ENCODE measurements at places on chromosomes 12 and 14. TPM values are rescaled to one million over a fixed set of nuclear protein-coding genes. Genes with fewer than 3 reads are reported as not detected.

BEGAIN gene
- 3.0 TPM for total RNA-seq

STON2 gene
- 40.4 TPM for total RNA-seq

EML1 gene
- total RNA-seq, result 73.8 TPM

DNA sequence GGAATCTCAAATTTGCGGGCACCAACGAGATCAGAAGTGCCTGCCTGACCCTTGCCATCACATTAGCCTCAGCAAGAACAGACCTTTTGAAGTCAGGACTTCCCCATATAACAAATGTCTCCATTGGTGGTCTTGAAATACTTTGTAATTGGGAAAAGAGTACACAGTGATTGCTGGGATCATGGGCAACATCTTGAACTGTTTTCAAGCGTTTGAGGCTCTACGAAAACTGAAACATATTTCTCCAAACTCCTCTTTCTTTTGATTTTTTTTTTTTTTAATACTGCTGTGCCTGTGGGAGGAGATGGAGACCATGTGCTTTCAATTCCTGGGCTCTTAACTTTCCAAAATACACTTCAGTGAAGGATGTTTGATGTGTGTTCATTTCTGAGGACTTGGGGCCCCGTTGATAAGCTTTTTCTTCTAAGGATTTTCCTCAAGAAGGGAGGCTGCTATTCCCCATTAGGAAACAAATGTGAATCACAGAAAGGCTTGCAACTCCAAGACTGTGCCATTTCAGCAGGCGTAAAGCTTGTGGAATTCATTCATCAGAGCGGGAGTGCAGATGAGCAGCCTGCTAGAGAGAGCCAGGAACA, 94.5 kb downstream of the TMEM132C start:
- peak overlapping the region; percentile 61 for H3K27ac ChIP-seq
- peaks cover 62% of the 10 kb centered on the region for H3K4me1 ChIP-seq
- H3K36me3 ChIP-seq, result no peaks in the 10 kb centered on the region
- H3K4me3 ChIP-seq, result peak overlapping the region; percentile 27

DNA sequence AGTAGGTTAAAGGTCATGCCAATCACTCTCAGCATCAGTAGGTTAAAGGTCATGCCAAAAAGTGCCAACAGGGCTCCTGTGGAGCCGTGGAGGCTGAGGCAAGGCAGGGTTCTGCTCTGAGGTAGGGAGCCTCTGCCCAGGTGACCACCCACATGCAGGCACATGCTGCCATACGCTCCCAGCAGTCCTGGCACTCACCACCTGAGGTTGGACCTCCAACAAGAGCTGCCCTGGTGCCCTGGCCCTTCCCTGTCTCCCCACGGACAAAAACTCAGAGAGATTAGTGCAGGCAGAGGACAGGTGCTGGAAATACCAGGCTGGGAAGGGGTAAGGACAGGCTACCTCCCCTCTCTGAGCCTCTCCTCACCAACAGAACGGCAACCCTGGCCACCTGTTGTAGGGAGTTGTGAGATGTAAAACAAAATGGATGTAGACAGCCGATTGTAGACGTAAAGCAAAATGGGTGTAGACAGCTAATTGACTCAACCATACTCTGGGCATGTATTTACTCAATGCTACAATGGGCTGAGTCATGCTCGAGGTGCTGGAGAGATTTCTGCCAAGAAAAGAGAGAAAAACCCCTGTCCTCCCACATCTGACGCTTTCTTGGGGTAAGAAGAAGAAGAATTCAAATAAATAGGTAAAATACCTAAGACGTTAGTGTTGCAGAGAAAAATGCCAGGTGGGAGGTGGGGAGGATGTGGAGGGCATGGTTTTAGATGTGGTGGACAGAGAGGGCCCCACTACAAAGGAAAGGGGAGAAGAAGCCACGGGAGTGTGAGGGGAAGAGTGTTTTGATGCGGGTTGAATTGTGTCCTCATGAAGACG, 32.4 kb downstream of the LTBP2 start:
- H3K4me1 ChIP-seq, result peaks cover 12% of the 10 kb centered on the region
- no peaks in the 10 kb centered on the region for H3K36me3 ChIP-seq
- H3K27ac ChIP-seq, result no peak overlapping the region
- no peak for DNase-seq
- H3K27me3 ChIP-seq, result no peaks in the 10 kb centered on the region

DNA sequence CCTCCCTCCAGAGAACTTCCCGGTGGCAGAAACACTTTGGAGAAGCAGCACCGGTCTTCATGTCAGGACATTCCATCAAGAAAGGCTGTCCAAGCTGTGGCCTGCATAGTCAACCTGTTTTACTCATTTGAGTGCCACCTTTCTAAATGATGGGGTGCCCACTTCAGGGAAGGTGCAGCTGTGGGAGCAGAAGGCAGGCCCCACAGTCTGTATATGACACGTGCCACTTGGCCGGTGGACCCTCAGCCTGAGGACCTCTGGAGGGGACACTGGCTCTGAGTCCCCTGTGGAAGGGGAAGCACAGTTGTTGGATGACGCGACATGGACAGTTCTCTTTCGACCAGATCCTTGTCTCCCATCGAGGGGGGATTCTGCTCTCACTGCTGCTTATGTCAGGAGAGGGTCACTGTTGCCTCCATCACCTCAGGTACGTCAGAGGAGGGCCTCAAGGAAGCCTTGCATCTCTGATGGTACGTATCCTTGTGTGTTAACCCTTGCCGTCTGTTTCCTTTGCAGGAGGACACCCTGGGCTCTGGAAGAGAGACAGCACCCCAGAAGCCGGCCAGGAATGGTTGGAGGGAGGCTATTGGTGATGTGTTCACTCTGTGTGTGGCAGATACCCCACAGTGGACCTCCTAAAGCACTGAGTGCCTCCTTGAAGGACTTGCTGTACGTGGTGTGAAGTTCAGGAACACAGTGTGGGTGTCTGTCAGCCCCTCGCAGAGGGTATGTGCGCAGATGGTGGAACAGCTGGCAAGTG, 132.1 kb upstream of the RTL1 start:
- H3K4me3 ChIP-seq, result no peak overlapping the region
- no peaks in the 10 kb centered on the region for H3K36me3 ChIP-seq
- H3K4me1 ChIP-seq, result no peaks in the 10 kb centered on the region

DNA sequence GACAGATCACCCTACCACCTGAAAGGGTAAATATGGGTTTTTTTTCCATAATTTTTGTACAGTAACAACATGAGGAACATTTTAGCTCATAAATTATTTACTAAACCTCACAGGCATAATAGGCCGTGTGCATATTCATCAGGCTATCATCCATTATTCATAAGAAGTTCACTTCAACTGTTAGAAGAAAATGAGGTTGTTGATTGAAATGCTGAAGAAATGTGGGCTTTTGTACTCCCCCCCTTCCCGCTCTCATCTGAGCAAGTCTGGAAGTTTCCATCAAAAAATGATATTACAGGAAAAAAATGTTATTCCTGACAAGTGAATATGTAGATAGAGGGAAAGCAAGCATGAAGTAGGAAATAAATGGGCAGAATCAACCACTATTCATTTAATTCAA, 7.9 kb upstream of the POU6F1 start:
- no peak for DNase-seq
- H3K27ac ChIP-seq, result no peak overlapping the region
- H3K27me3 ChIP-seq, result no peaks in the 10 kb centered on the region
- H3K36me3 ChIP-seq, result no peaks in the 10 kb centered on the region
- H3K4me1 ChIP-seq, result peaks cover 5% of the 10 kb centered on the region

GRCh38 chr14:68535404-68536017, 257.4 kb downstream of the ZFP36L1 start:
- DNase-seq, result no peak
- H3K4me1 ChIP-seq, result peaks cover 39% of the 10 kb centered on the region
- H3K27ac ChIP-seq, result no peak overlapping the region
- H3K36me3 ChIP-seq, result peaks cover 26% of the 10 kb centered on the region
- H3K4me3 ChIP-seq, result no peak overlapping the region

- H3K36me3 ChIP-seq, result peaks cover 39% of the 10 kb centered on the region
- DNase-seq, result no peak
- peaks cover 43% of the 10 kb centered on the region for H3K4me1 ChIP-seq
- H3K27ac ChIP-seq, result peak overlapping the region; percentile 9
These were observed 25.2 kb downstream of the RASSF3 start for GRCh38 chr12:64635356-64635998.

DNA sequence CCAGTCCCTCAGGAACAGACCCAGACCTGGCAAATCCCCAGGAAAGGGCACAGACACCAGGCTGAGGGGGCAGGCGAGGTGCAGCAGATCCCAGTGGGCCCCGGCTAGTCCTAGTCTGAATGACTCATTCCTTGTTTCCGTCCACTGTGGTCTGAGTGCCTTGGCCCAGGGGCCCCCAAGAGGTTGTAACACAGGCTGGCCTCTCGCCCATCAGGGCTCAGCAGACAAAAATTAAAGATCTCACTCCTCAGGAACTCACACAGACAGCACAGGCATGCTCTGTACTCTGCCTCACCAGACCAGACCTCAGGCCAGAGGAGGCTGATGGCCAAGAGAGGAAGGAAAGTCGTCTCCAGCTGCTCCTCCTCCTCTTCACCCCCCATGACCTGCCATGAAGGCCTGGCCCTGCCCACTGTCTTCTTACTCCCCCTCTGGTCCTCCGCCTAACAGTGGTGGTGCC, 7.7 kb upstream of the LTBP2 start:
- peaks cover 33% of the 10 kb centered on the region for H3K27me3 ChIP-seq
- H3K4me1 ChIP-seq, result no peaks in the 10 kb centered on the region
- DNase-seq, result no peak
- no peak overlapping the region for H3K4me3 ChIP-seq

DNA sequence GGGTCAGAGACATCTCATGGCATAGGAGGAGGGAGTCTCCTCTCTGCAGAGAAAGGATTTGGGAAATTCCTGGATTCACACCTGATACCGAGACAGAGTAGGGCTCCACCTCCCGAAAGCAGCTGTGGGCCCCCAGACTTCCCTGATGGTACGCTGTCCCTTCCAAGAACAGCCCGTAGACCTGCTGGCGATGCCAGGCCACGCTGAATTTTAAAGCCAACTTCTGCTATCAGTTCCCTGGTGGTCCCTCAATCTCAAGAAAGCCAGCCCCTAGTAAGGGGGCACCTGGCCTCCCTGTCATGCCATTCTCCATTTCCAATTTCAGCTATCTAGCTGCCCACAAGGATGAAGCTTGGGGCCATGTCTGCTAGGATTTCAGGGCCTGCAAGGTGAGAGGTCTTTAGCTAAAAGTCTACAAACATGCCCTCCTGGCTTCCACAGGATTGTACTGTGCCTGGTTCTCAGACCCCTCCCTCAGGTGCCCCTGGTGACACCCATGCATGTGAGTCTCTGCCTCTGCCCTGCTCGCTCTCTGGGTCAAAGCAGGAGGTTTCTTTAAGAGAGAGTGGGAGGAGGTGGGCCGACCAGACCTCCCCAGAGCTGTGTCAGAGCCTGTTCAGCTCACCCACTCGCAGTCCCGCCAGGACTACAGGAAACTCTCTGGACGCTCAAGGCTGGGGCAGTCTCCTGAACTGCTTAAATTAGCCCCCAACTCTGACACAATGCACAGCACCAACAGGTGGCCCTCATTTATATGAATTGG, 30.5 kb downstream of the ANO2 start:
- H3K27me3 ChIP-seq, result peaks cover 26% of the 10 kb centered on the region
- no peaks in the 10 kb centered on the region for H3K4me1 ChIP-seq
- no peak for DNase-seq
- H3K27ac ChIP-seq, result no peak overlapping the region
- peaks cover 4% of the 10 kb centered on the region for H3K36me3 ChIP-seq

GRCh38 chr12:870378-870777, 79.1 kb downstream of the RAD52 start:
- H3K27me3 ChIP-seq, result no peaks in the 10 kb centered on the region
- no peak overlapping the region for H3K4me3 ChIP-seq
- DNase-seq, result no peak
- no peaks in the 10 kb centered on the region for H3K4me1 ChIP-seq
- peaks cover 48% of the 10 kb centered on the region for H3K36me3 ChIP-seq

Measured in type B pancreatic cell (in vitro differentiated cells).